T-cell (primary cell): ENCODE measurements at places on chromosomes 12 and 14. TPM values are rescaled to one million over a fixed set of nuclear protein-coding genes. Genes with fewer than 3 reads are reported as not detected.

WNT1 gene
- 0.85 TPM for total RNA-seq

C12orf56 gene
- not detected for total RNA-seq

PKP2 gene
- total RNA-seq = 0.93 TPM

GALNT16 gene
- 0.13 TPM for total RNA-seq

DNA sequence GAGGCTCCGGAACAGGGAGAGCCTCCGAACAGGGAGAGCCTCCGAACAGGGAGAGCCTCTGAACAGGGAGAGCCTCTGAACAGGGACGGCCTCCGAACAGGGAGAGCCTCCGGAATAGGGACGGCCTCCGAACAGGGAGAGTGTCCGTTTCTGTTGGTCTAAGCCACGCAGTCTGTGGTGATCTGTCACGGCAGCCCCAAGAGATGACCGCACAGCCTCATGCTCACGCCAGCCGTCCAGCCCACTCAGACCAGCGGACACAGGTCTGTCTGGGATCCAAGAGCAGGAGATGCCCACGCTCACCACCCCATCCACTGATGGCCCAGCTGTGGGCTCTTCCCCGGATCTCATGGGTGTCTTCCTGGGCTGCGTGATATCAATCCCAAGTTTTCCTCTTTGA lies 33.3 kb downstream of the GALNT9 start:
- no peak for DNase-seq

- DNase-seq = no peak
Observed at GRCh38 chr14:23670481-23670880, 34.3 kb downstream of the DHRS2 start.

DNA sequence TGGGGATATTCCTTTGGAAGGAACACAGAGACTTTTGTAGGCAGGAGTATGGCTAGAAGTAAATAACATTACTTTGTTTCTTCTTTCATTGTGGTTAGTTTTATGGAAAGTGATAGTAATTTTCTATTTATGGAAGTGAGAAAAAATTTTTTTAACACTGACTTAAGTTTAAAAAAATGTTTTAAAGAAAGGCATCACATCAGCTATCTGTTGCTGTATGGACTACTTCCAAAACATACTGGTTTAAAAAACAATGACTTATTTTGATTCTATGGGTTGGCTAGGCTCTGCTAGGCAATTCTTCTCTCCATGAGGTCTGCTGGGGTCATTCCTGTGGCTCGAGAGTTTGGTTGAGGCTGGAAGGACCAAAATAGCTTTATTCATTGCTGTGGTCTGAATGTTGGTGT lies 31.7 kb upstream of the SLC38A2 start:
- no peak for DNase-seq

DNA sequence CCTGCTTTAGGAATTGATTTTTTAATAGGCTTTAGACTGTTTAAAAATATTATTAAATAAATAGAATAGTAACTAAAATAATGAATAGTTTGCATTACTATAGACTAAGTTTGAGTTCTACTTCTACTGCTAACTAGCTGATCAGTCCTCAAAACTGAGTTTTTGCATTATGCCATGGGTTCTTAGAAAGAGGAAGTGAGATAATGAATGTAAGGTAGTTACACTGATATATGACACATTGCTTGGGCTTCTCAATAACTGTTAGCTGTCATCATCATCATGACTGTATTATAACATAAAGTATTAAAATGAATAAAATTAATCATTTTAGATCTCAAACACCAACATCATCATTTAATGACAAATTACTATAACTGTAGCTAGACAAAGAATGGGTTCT lies 949.7 kb downstream of the TRHDE start:
- no peak for DNase-seq

GRCh38 chr12:106239951-106240335 lies 7.9 kb downstream of the CKAP4 start:
- DNase-seq = no peak
